ENCODE measurements at places on chromosomes 3 and 15.

DNA sequence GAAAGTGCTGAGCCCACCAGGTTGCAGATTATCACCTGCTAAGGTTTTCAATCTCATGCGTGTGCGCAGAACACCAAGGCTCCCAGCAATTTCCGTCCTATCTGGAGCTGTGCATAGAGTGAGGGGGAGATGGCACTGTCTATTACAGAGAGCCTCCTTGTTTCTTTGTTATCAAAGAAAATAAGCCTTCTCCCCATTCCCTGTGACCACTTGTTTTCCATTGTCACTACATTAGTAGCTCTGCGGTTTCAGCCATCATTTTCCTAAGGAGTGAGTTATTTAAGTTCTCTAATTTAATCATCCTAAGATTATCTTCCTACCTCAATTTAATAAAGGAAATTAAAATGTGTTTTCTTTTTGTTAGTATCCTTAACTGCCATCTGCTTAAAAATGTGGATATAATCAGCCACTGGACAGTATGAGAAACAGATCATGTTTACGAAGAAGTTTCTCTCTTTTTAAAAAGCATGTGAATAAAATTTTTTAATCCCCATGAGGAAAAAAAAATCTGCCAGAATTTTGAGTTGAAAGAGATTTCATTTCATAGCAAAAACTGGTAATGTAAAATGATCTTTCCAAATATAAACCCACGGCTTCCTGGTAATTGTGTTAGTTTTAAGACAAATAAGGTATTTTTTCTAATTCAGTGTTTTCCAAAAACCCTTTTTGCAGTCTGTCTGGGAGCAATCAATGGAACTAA, 172.3 kb upstream of the UBE2E1 start:
- no peak for DNase-seq

- DNase-seq: no peak
These were observed 248.2 kb upstream of the ADAMTS9 start for GRCh38 chr3:64935971-64936370.

DNA sequence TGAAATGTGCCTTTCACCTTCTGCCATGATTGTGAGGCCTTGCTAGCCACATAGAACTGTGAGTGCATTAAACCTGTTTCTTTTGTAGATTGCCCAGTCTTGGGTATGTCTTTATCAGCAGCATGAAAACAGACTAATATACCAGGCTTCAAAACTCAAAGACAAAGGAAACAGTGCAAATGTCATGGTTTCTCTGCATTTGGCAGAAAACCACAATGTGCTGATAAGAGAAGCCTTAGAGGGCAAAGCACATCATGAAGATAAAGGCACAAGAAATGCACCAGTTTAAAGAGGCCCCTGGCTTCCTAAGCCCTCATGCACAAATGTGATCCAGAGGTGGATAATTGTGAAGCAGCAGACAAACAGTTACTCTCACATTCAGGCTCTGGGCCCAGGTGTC, 259.2 kb downstream of the CPNE4 start:
- no peak for DNase-seq

- no peak for DNase-seq
These were observed 25.9 kb downstream of the SLC9A9 start for GRCh38 chr3:143822374-143822773.

- peak; percentile 39 for DNase-seq
These were observed 3.9 kb downstream of the GATA2 start for GRCh38 chr3:128488991-128489673.

DNA sequence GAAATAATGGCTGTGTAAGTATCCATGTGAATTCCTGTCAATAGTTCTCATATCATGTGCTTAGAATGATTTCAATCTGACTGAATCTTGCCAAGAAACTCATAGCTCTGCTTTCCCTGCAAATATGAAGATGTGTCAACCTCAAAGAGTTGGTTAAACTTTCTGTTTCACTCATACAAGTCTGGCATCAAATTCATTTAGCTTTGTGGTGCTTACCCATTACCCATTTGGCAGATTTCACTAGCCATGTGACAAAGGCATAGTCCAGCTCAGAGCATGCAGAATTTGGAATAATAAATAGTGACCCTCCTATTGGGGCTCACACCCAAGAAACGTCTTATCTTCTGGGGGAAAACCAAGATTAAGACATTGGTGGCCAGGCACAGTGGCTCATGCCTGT, 256.6 kb upstream of the TPRG1 start:
- DNase-seq: no peak
